ENCODE measurements at places on chromosomes 2 and 18. TPM values are rescaled to one million over a fixed set of nuclear protein-coding genes. Genes with fewer than 3 reads are reported as not detected.
A peak's percentile ranks its signal among the peaks of the same experiment; 100 is the strongest.

The ABCB11 gene
- 0.07 TPM for total RNA-seq

The MC5R gene
- total RNA-seq: not detected

- no peak overlapping the region for H3K27ac ChIP-seq
- no peaks in the 10 kb centered on the region for H3K27me3 ChIP-seq
- no peak for DNase-seq
- H3K36me3 ChIP-seq: no peaks in the 10 kb centered on the region
These were observed 9.0 kb upstream of the RASGRP3 start for GRCh38 chr2:33467413-33467812.

DNA sequence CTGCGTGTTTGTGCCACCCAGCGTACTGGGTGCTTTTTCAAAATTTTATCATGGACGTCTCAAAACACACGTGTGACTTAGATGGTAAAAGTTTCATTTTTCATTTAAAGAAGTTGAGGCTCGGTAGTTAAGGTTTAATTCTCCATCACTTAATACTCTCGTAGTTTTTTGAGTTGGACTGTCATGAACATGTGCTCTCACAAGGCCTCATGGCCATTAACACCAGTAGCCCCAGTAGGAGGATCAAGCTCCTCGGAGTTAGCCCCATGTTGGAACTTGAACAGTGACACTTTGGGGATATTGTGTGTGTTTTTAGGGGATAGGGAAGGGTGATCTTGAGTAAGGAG lies 15.3 kb downstream of the NMUR1 start:
- peaks cover 2% of the 10 kb centered on the region for H3K27me3 ChIP-seq
- H3K4me1 ChIP-seq: peaks cover 33% of the 10 kb centered on the region
- no peak for DNase-seq
- no peaks in the 10 kb centered on the region for H3K36me3 ChIP-seq

DNA sequence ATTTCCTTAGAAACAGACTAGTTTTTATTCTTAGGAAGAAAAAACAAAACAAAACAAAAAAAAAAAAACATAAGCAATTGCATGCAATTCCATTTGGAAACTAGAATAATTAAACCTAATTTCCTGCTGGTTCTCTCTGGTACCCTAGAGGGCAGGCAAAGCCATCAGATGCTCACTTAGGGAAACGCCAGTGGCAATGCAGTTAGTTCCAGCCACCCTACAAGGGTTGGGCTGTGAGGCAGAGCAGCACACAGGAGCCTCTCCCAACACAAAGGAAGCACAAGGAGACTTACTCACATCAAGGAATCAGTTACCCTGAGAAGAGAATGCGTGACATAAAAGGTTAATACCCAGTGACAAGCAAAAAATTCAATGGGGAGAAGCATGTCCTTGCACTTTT lies 28.8 kb downstream of the CCDC93 start:
- no peak overlapping the region for H3K27ac ChIP-seq
- no peak for DNase-seq
- no peak overlapping the region for H3K4me3 ChIP-seq
- H3K36me3 ChIP-seq: peaks cover 5% of the 10 kb centered on the region
- H3K27me3 ChIP-seq: no peaks in the 10 kb centered on the region

DNA sequence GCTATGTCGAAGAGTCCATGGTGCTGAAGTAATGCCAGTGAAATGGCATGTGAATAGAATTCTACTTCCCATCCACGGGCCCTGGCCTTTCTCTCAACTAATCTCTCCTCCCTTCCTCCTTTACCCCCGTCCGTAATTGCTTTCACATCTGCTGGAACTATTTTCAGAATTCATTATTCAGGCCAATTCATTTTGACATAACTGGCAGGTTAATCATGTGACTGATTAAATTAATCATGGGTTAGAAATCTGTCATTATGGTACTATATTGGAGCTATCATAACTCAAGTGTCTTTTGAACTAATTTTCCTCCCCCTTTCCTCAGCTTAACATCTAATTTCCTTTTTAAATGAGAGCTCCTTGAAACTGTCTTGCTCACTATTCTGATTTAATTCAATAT lies 66.9 kb downstream of the ZDBF2 start:
- no peak overlapping the region for H3K4me3 ChIP-seq
- H3K4me1 ChIP-seq: peaks cover 5% of the 10 kb centered on the region
- H3K27me3 ChIP-seq: no peaks in the 10 kb centered on the region
- H3K36me3 ChIP-seq: no peaks in the 10 kb centered on the region
- DNase-seq: no peak
- no peak overlapping the region for H3K27ac ChIP-seq

- H3K27me3 ChIP-seq: peaks cover 22% of the 10 kb centered on the region
- peaks cover 32% of the 10 kb centered on the region for H3K4me1 ChIP-seq
- H3K4me3 ChIP-seq: peak overlapping the region; percentile 95
These were observed 1.0 kb downstream of the ZDBF2 start for GRCh38 chr2:206275312-206276055.

DNA sequence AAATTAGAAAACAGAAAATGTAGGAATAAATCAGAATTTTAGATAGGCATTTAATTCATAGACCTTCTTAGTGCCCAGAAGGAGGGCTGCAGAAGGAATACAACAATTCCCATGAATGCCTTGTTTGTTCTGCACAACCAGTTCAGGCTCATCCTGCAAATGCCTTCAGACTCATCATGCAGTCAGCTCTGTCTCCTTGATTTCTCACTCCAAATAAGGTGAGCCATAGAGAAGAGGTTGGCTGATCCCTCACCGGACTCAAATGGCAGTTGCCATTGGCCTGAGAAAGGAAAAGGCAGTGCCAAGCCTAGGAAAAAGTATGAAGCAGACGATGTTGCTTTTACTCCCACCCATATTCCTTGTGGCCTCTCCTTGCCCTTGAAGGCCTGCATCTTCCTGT lies 50.3 kb downstream of the DSC3 start:
- no peak overlapping the region for H3K27ac ChIP-seq
- H3K36me3 ChIP-seq: no peaks in the 10 kb centered on the region
- no peaks in the 10 kb centered on the region for H3K27me3 ChIP-seq
- no peak for DNase-seq
- H3K4me3 ChIP-seq: no peak overlapping the region
- no peaks in the 10 kb centered on the region for H3K4me1 ChIP-seq

GRCh38 chr2:21054011-21054410 lies 10.1 kb upstream of the APOB start:
- no peak overlapping the region for H3K4me3 ChIP-seq
- H3K4me1 ChIP-seq: no peaks in the 10 kb centered on the region

DNA sequence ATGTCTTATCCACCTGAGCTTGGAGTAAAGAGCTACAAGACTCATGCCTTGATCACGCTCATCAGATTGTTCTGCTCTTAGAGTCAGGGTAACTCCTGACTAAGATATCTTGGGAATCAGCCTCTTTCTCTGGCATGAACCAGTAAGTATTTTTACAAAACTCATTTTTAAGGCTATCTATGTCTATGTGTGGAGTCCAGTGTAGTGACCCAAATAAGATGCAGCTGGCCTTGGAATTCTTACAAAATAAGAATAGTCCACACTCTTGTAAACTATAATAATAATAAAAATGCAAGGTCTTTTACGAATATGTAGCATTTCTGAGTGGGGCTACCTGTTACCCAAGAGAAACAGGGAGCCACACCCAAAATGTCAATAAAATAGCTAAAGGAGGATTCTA lies 498.3 kb upstream of the SYT4 start:
- H3K27ac ChIP-seq: no peak overlapping the region
- H3K4me1 ChIP-seq: peaks cover 29% of the 10 kb centered on the region
- no peak for DNase-seq
- no peaks in the 10 kb centered on the region for H3K36me3 ChIP-seq

DNA sequence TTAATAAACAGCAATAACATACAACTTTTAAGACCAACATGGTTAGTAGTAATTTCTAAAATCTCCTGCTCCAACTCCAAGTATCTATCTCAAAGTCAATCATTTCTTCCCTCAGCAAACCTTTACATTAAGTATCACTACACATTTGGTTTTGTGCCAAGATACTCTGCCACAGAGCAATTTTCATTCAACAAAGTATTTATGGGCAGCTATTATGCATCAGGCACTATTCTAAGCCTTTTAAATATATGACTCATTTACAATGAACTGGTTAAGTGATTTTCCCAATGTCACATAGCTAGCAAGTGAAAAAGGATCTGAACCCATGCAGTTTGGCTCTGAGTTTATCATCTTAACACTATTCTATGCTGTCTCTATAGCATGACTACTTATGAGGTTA lies 264.3 kb downstream of the NOL4 start:
- H3K4me1 ChIP-seq: no peaks in the 10 kb centered on the region
- no peak overlapping the region for H3K27ac ChIP-seq
- no peaks in the 10 kb centered on the region for H3K27me3 ChIP-seq
- H3K4me3 ChIP-seq: no peak overlapping the region

DNA sequence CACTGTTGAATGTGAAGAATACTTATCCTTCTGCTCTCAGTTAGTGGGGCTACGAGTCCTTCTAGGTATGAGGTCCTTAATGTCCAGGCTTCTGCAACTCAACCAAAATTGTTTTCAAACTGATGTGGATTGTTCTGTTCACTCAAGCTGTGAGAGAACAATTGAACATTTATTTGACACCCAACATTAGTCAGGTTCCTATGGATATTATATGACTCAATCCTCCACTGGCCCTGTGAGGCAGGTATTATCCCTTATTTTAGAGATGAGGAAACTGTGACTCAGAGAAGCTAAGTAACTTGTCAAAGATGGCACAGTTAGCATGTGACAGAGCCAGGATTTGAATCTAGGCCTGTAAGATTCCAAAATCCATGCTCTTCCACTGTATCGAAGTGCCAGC lies 1.2 kb upstream of the LYG2 start:
- H3K4me1 ChIP-seq: no peaks in the 10 kb centered on the region
- no peak for DNase-seq
- H3K4me3 ChIP-seq: no peak overlapping the region

DNA sequence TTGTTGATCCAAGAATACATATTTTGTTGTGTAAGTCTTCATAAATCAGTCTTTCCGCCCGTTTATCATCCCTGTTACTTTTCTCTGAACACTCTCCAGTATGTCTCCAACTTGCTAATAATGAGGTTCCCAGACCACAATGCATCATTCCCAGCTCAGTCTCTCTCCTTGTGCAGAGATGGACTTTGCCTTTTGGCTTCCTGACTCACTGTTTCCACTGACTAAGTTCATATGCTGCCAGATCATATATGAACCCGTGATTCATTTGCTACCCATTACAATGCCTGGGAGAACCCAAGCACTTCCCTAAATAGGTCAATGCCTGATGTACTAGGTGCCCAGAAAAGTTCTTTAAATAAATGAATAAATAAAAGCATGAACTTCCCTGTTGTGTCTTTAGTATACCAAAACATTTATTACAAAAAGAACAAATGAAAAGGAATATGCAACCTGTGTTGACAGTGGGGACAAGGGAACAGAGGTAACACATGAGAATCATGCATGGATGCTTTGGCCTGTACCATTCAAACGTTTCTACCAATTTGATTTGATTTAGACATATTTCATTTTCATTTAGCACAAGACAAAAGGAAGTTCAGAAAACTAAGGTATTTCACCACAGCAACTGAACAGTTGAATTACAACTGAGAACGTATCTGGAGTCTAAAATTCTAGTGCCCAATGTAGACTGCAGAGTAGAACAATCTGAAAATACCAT lies 215.4 kb upstream of the HNRNPA3 start:
- H3K36me3 ChIP-seq: no peaks in the 10 kb centered on the region
- no peak overlapping the region for H3K4me3 ChIP-seq
- H3K4me1 ChIP-seq: no peaks in the 10 kb centered on the region
- no peak overlapping the region for H3K27ac ChIP-seq
- DNase-seq: no peak

All from neural crest cell (in vitro differentiated cells).